ENCODE measurements at places on chromosomes 1 and 21.

GRCh38 chr1:62585469-62586155 is 11.7 kb upstream of the ANGPTL3 start:
- no peak for DNase-seq

GRCh38 chr1:175208773-175209492 is 16.4 kb upstream of the KIAA0040 start:
- DNase-seq: no peak

GRCh38 chr1:65687428-65688214 is 105.1 kb upstream of the PDE4B start:
- peak; percentile 72 for DNase-seq

DNA sequence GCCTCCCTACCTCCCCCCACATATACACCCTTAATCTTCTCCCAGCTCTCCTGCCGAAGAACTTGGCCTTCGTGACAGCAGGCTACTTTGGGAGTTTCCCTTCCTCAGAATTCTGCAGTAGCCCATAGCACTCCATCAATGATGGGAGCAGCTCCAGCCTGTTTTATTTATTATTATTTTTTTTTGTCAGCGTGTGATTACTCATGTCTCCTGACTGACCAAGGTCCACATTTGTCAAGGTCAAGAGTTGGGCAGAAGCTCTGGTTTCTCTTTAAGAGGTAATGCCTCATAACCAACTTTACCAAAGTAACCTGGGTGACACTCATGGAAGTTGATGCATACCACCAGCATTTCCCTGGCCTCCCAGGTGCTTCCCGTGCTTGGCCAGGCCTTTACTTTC is 125.4 kb downstream of the ZZZ3 start:
- no peak for DNase-seq

DNA sequence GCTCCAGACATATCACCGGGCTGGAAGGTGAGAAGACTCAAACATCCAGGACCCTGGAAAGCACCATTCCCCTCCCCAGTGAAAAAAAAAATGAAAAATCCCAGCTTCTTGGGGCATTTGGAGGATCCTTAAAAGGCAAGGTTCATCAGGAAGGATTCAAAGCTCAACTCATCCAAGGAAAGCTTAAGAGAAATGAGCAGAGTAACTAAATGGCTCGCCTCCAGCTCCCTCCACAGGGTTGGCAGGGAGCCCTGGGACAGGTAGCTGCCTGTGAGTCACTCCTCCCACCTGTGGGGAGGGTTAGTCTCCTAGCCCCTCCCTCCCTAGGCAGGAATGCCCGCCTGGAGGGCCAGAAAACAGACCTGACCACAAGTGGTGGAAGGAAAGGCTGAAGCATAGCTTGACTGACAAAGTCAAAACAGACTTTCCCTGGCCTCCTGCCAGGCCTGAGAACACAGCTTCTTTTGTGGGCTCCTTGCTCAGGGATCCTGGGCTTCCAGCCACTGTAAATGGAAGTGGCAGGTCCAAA is 712 bp upstream of the LAMB3 start:
- no peak for DNase-seq

DNA sequence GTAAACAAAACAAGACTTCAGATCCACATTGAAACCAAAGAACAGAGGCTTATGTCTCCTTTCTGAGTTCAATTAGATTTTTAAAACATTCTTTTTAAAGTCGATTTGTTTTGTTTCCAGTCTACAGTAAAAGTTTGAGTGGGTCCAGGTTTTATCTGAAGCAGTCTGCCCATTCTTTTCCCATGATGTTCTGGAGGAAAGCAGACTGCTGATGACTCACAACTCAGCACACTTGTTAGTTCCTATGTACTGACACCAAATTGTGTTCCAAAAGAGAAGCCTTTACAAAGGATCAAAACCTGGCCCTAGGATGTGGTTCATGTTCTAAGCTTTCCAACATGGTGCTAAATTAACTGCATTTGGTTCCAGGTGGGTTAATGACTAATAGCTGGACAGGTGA is 11.4 kb upstream of the CCN1 start:
- DNase-seq: no peak

- no peak for DNase-seq
Observed at GRCh38 chr1:181438013-181438412, 45.3 kb upstream of the CACNA1E start.

GRCh38 chr1:109777436-109777835 is 13.7 kb upstream of the EPS8L3 start:
- no peak for DNase-seq

DNA sequence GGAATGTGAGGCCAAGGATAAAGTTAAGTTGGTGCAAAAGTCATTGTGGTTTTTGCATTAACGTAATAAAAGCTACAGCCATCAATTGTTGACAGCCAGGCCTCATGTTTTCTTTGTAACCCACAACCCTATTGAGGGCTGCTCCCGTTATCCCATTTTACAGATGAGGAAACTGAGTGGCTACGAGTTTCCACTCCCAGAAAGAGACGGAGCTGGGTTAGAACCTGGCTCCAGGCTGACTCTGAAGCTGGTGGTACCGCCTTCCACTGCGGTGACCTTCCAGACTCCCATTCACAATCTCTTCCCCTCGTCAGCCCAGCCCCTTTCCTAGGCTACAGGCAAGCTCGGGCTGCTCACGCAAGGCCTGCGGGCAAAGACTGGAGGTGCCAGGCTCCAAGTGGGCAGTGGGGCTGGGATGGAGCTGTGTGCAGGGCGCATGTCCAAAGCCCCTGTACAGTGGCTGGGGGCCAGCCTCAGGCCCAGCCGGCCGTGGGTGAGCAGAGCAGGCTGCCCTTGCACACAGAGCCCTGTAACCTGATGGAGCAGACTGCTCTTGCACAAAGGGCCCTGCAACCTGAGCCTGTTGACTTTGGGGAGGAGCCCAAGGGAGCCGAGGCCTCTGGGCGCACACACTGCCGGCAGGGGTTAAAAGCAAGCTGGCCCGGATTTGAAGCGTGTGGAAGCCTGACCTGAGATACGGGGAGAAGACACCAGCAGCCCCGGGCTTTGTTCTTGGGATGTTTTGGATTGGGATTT is 97.4 kb upstream of the TMPRSS2 start:
- DNase-seq: no peak

DNA sequence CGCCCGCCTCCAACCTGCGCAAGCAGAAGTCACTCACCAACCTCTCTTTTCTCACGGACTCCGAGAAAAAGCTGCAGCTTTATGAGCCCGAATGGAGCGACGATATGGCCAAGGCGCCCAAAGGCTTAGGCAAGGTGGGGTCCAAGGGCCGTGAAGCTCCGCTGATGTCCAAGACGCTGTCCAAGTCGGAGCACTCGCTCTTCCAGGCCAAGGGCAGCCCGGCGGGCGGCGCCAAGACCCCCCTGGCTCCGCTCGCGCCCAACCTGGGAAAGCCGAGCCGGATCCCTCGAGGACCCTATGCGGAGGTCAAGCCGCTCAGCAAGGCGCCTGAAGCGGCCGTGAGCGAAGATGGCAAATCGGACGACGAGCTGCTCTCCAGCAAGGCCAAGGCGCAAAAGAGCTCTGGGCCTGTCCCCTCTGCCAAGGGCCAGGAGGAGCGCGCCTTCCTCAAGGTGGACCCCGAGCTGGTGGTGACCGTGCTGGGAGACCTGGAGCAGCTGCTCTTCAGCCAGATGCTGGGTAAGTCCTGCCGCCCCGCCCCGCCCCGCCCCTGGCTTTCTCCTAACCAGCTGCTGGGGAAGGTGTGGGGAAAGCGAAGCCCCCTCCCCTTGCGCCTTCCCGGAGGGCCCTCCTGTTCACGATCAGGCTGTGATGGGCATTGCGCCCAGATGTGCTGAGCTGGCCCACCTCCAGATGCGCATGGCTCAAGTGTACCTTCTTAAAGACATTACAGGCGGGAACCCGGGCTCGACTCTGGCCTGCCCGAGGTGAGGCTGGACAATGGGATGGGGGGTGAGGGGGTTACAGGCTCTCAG is 110.2 kb downstream of the NAV1 start:
- no peak for DNase-seq

GRCh38 chr1:2847086-2847985 is 45.8 kb upstream of the TTC34 start:
- DNase-seq: no peak

DNA sequence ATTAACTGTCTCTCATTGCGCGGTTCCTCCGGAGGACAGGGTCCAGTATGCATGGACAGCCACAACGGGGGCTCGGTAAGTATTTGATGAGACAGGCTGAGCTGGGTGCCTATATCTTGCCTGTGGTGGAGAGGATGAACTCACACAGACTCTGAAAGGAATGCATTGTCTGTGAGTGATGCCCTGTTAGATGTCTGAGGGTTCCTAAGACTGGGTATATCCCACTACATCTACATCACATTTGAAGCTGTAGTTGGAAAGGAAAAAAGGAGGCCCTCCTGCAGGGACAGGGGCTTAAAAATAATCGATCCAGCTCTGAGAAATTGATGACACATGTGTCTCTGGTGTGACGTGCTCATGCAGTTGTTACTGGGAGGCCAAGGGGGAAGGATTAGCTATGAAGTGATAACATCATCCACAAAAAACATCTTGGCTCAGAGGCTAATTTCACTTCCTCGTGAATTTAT is 1.9 kb downstream of the ADARB1 start:
- no peak for DNase-seq

DNA sequence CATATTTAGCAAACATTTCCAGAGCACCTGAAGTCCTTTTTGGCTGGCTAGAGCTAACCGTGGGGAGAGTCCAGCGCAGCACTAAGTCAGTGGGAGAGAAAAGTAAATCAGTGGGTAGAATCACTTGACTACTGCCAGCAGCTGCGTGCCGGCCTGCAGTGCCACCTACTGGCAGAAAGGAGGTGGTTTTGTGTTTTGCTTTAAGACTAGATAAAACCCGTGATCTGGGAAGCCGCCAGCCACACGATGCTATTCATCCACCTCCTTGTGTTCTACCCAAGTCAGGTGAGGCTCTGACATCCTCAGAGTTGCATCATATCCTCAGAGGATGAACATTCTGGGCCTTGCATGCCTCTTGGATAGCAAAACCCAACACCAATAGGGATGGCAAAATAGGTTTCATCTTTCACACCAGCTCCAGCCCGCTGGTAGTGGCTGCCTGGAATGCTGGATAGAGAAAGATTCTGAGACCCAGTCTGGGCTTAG is 14.1 kb upstream of the HEYL start:
- DNase-seq: peak; percentile 57

DNA sequence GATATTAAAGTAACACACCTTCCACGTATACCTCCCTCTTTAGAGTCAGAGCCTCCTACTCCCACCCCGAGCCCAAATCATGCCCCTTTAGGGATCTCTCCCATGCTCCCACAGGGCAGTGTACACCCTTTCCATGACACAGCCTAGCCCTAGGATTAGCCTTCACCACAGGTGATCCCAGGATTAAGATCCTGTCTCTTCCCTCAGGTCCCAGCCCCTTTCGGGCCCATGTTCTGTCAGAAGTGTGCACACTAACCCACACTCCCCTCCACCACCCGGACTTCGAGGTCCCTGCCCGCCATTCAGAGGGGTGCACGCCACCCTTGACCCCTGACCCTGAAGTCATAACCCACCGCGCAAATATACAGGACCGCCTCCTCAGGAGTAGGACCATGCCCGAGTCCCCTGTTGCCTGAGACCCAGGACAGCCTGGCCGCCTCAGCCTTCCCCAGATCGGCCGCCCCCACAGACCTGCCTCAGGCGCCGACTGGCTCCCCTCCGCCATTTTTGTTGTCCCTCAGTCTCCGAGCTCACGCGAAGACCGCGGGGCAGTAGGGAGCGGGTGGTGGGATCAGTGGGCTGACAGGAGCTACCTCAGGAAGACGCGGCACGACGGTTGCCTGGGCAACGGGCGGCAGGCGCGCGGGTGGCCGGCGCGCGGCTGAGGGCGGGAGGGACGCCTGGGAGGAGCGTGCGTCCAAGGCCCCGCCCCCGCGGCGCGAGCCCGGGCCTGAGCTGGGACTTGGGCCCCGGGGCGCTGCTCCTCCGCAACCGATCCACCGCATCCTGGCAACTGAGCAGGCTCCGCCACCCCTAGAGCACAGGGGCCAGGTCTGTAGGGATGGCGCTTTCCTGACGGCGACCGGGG is at the start of gene AGBL4:
AGBL4 (minus strand) TSS at position 663 of the 868 bp plus-strand sequence.
- DNase-seq: no peak

GRCh38 chr1:22053017-22053860 is 730 bp downstream of the CDC42 start:
- DNase-seq: peak; percentile 12

DNA sequence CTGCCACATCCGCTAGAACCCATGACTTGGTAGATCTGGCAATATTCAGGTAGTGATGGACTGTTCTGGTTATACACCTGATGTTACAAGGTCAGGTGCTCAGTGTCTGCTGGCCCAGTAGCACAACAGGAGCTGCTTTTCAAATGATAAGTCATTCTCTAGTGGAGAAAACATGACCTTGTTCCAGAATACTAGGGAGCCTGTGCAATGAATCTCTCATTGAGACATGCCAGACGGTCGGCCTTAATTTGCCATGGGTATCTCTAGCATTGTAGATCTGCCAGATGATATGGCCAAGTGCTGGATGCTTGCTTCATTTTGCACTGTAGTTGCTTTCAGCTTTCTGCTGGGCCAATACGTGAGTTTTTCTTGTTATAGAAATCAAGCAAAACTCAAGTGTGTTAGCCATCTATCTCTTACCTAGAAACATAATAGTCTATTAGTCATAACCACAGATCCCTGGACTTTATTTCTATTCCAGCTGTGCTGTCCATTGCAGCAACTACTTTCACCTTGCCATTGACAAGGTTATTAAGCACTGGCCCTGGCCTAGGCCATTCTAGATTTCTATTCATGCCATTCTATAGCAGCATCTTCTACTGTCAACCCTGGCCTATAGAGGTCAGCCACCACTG is 13.9 kb upstream of the CENPF start:
- DNase-seq: no peak

GRCh38 chr1:21927533-21928237 is 9.4 kb downstream of the HSPG2 start:
- DNase-seq: no peak

GRCh38 chr1:116494745-116495144 is 76.1 kb downstream of the CD58 start:
- no peak for DNase-seq

DNA sequence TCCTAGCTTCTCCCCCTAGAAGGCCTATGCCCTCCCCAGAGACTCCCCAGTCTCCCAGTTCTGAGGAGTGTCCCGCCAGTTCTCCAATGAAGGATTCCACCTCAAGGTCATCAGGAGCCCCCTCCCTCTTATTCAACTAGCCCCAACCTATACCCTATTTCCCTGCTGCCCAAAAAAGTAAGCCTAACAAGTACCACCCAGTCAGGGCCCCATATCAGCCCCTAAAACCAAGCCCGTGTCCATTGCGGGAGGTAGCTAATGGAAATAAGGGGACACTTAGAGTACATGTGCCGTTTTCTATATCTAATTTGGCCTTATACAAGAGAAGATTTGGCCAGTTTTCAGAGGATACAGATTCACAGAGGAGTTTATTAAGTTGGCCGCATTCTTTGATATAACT is 416.2 kb downstream of the MATN1 start:
- DNase-seq: no peak

GRCh38 chr1:206897175-206897574 is at the start of gene IL24:
Gene IL24, plus strand, starts transcription at chr1:206897443. Its CDS starts 390 bp downstream, at chr1:206897833.
- peak; percentile 76 for DNase-seq

GRCh38 chr1:180527101-180527669 is 24.8 kb upstream of the ACBD6 start:
- no peak for DNase-seq

DNA sequence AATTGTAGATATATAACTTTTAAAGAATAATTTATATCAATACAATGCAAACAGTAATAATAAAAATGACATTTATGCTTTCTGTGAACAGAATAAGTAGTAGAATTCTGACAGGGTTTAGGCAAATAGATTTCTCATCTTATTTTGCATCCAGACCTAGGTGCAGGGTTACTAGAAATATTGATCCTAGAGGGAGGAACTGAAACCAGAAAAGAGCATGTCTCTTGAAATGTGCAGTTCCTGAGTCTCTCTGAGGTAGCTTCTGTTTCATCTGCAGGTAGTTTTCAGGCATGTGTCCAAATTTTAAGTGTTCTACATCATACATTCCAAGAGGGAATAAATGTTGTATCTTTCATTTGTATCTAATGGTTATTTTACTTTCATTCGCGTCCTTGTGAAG is 631.9 kb upstream of the ADGRL4 start:
- DNase-seq: no peak
